ENCODE measurements at places on chromosomes 2 and 18.

DNA sequence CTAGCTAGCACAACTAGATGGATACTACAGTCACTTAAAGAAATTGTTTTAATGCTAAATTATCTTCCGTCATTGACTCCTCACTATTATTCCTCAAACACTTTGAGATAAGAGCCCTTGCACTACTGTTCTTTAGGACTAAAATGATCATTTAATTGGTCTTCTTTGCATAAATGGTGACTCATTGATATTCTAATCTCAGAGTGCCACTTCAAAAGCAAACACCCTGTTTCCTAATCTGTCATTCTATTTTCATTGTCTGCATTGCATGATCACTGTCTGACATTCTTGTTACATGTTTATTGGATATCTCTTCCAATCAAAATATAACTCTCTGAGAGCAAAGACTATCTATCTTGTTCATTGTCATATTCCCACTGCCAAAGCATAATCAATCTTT lies 313.9 kb downstream of the EXOC6B start:
- no peak overlapping the region for H3K4me3 ChIP-seq
- H3K4me1 ChIP-seq = peaks cover 1% of the 10 kb centered on the region
- no peaks in the 10 kb centered on the region for H3K27me3 ChIP-seq
- no peak overlapping the region for H3K27ac ChIP-seq
- peaks cover 6% of the 10 kb centered on the region for H3K36me3 ChIP-seq

DNA sequence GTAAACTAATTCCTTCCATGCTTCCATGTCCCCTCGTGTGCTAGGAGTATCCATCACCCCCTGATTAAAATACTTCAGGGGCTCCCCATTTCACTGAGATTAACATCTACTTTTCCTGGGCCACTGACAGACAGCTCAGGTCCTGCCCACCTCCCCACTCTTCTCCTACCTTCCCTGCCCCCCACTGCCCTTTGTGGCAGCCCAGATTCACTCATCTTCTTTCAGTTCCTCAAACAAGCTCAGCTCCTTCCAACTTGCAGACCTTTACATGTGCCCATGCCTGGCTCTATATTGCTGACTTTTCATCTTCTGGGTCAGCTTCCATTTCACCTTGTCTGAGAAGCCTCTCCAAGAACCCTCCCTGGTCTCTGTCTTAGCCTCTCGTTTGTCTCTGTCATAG lies 12.0 kb downstream of the RUFY4 start:
- no peaks in the 10 kb centered on the region for H3K27me3 ChIP-seq
- H3K4me3 ChIP-seq = no peak overlapping the region
- H3K27ac ChIP-seq = no peak overlapping the region
- peaks cover 6% of the 10 kb centered on the region for H3K4me1 ChIP-seq
- H3K36me3 ChIP-seq = no peaks in the 10 kb centered on the region

DNA sequence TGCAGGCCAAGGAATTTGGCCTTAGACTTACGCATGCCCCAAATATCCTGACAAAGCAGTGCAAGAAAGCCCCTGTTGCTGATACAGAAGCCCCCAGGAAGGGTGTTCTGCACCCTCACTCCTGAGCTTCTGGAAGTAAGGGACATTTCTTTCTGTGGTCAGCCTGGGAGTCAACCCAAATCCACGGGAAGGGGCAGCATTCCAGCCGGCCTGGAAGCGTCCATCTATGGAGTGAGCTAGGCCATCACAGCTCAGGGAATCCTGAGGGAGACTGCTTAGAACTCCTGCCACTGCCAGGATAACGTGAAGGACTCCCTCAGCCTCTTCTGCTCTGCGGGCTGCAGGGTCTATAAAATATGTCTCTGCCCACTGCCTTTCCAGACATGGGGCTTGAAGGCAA lies 173.9 kb downstream of the ANAPC1 start:
- peaks cover 14% of the 10 kb centered on the region for H3K4me1 ChIP-seq
- H3K36me3 ChIP-seq = no peaks in the 10 kb centered on the region
- H3K4me3 ChIP-seq = no peak overlapping the region
- H3K27ac ChIP-seq = no peak overlapping the region
- DNase-seq = no peak

DNA sequence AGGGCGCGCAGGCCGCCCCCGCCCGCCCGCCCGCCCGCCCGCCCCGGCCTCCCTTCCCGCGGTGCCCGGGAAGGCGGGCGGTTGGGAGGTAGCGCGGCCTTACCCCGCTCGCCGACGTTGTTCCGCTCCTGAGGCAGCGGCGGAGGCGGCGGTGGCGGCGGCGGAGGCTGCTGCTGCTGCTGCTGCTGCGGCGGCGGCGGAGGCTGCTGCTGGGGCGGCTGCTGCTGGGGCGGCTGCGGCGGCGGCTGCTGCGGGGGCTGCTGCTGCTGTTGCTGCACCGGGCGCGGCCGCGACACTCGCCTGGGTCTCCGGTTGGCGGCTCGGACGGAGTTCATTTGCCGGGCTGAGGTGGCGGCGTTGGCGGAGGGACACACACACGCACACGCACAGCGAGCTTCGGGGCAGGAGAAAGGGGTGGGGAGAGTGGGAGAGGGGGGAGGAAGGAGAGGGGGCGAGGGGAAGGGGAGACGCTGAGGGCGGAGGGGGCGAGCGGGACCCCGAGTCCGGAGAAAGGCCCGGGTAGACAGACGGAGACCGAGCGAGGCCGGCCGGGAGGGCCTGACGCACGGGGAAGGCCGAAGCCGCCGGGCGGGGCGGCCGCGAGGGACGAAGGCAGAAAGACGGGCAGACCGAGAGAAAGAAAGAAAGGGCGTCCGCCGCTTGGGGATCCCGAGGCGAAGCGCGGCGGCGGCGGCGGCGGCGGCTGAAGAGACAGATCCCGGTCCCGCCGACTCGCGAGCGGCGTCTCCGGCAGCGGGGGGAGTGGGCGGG lies 727 bp downstream of the FBXO11 start:
- peaks cover 22% of the 10 kb centered on the region for H3K36me3 ChIP-seq
- peak overlapping the region; percentile 99 for H3K27ac ChIP-seq
- no peaks in the 10 kb centered on the region for H3K27me3 ChIP-seq
- peak; percentile 68 for DNase-seq

DNA sequence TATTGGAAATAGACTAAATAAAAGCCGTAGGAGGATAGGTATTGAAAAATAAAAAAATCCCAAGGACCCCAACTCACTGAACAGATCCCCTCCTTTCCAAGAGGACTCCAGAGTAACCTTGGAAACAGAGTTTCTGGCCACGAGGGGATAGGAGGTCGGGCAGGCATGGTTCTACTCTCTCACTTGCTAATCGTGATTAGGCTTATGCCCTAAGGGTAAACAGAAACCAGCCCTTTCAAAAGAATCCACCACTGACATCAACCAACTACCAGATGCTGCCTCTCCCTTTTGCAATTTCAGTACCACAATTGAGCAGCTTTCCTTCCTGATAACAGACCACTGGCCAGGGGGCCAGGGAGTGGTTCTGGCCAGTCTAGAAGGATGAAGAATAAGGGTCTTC lies 477.8 kb downstream of the EIPR1 start:
- no peaks in the 10 kb centered on the region for H3K36me3 ChIP-seq
- DNase-seq = no peak
- peak overlapping the region; percentile 30 for H3K27ac ChIP-seq
- H3K27me3 ChIP-seq = no peaks in the 10 kb centered on the region

DNA sequence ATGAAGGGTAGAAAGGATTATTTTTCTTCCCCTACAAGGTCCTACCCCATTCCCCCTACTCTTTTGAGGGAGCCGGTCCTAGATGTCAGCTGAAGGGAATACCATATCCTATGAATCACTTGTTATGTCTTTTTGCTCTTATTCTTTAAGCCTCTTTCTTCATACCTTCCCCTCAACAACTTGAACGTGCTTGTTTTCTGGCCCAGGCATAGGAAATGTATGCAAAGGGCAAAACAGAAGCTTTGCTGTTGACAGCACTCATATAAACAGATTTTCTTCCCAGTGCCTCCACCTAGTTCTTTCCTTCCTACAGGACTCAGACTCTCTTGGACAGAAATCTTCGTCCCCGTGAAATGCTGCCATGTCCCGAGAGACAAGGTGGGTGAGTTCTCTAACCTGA lies 64.6 kb downstream of the TMEM17 start:
- no peak overlapping the region for H3K4me3 ChIP-seq
- H3K36me3 ChIP-seq = no peaks in the 10 kb centered on the region
- peaks cover 3% of the 10 kb centered on the region for H3K4me1 ChIP-seq
- H3K27ac ChIP-seq = no peak overlapping the region

DNA sequence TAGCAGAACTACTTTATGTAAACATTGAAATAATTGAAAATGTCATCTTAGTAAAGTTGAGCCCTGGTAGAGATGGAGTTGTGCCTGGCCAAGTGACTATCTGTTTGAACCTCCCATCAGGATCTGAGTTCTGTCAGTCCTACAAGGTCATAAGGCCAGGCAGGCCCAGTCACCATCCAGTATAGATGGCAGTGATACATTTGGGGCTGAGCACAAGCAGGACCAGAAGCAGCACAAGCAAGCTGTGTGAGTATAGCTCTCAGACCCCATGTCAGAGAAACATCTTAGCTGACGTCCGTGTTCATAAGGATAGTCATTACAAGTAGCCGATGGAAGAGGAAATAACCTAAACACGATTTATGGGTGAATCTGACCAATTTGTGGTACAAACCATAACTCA lies 44.5 kb upstream of the RBMS1 start:
- no peak overlapping the region for H3K4me3 ChIP-seq
- H3K27me3 ChIP-seq = peaks cover 4% of the 10 kb centered on the region
- H3K36me3 ChIP-seq = no peaks in the 10 kb centered on the region
- no peak overlapping the region for H3K27ac ChIP-seq
- peaks cover 1% of the 10 kb centered on the region for H3K4me1 ChIP-seq

DNA sequence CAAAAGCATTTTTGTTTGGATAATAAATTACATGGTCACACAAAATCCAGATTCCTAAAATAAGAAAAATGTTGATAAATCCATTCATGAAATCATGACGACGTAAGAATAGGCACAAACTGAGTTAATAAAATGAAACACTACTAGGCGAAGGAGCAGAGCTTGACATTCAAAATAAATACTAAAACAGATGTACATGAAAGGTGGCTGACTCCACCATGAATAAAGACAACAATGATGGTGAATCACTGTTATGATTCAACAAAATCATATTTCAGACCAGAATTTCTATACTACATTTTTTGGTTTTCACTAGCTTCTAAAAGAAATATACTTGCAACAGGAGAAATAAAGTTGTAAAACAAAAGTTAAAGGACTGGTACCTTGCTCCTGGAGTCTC lies 122.0 kb upstream of the RNU4ATAC start:
- no peaks in the 10 kb centered on the region for H3K4me1 ChIP-seq
- DNase-seq = no peak
- H3K4me3 ChIP-seq = no peak overlapping the region
- H3K27me3 ChIP-seq = no peaks in the 10 kb centered on the region

GRCh38 chr2:200733713-200734198 lies 78.0 kb upstream of the BZW1 start:
- no peaks in the 10 kb centered on the region for H3K4me1 ChIP-seq
- no peak overlapping the region for H3K27ac ChIP-seq
- no peak for DNase-seq
- H3K4me3 ChIP-seq = no peak overlapping the region
- H3K36me3 ChIP-seq = no peaks in the 10 kb centered on the region

GRCh38 chr2:8656160-8656641 lies 25.7 kb upstream of the ID2 start:
- peaks cover 3% of the 10 kb centered on the region for H3K4me1 ChIP-seq
- H3K36me3 ChIP-seq = no peaks in the 10 kb centered on the region
- H3K27me3 ChIP-seq = peaks cover 46% of the 10 kb centered on the region
- no peak for DNase-seq

- H3K27ac ChIP-seq = no peak overlapping the region
- no peak overlapping the region for H3K4me3 ChIP-seq
- H3K36me3 ChIP-seq = no peaks in the 10 kb centered on the region
- H3K4me1 ChIP-seq = peaks cover 19% of the 10 kb centered on the region
- H3K27me3 ChIP-seq = peaks cover 34% of the 10 kb centered on the region
Observed at GRCh38 chr2:71452565-71452964, 796 bp upstream of the DYSF start.

GRCh38 chr2:42101206-42102023 lies 53.6 kb downstream of the PKDCC start:
- H3K36me3 ChIP-seq = no peaks in the 10 kb centered on the region
- peaks cover 53% of the 10 kb centered on the region for H3K4me1 ChIP-seq
- peak; percentile 61 for DNase-seq
- no peaks in the 10 kb centered on the region for H3K27me3 ChIP-seq
- H3K27ac ChIP-seq = peak overlapping the region; percentile 57
- peak overlapping the region; percentile 88 for H3K4me3 ChIP-seq

GRCh38 chr2:237734905-237735623 lies 63.5 kb upstream of the RBM44 start:
- no peaks in the 10 kb centered on the region for H3K27me3 ChIP-seq
- H3K4me3 ChIP-seq = no peak overlapping the region
- peaks cover 58% of the 10 kb centered on the region for H3K36me3 ChIP-seq

- H3K4me3 ChIP-seq = no peak overlapping the region
- H3K4me1 ChIP-seq = no peaks in the 10 kb centered on the region
- H3K27ac ChIP-seq = no peak overlapping the region
- H3K27me3 ChIP-seq = peaks cover 8% of the 10 kb centered on the region
- no peak for DNase-seq
- no peaks in the 10 kb centered on the region for H3K36me3 ChIP-seq
Observed at GRCh38 chr18:51430538-51430937, 233.1 kb upstream of the MEX3C start.

- peaks cover 3% of the 10 kb centered on the region for H3K27me3 ChIP-seq
- no peaks in the 10 kb centered on the region for H3K36me3 ChIP-seq
- no peak overlapping the region for H3K4me3 ChIP-seq
- DNase-seq = no peak
- H3K27ac ChIP-seq = no peak overlapping the region
- H3K4me1 ChIP-seq = no peaks in the 10 kb centered on the region
Observed at GRCh38 chr18:77590943-77591515, 341.4 kb downstream of the GALR1 start.

- H3K4me3 ChIP-seq = no peak overlapping the region
- peaks cover 8% of the 10 kb centered on the region for H3K27me3 ChIP-seq
- no peaks in the 10 kb centered on the region for H3K4me1 ChIP-seq
Observed at GRCh38 chr2:71713581-71714580, 260.5 kb downstream of the DYSF start.

- no peak overlapping the region for H3K4me3 ChIP-seq
- H3K36me3 ChIP-seq = no peaks in the 10 kb centered on the region
- no peaks in the 10 kb centered on the region for H3K4me1 ChIP-seq
- no peak for DNase-seq
- H3K27me3 ChIP-seq = no peaks in the 10 kb centered on the region
Observed at GRCh38 chr2:14363137-14363536, 269.4 kb upstream of the LRATD1 start.

GRCh38 chr2:182072861-182073260 lies 87.2 kb downstream of the PPP1R1C start:
- H3K27ac ChIP-seq = no peak overlapping the region
- H3K36me3 ChIP-seq = no peaks in the 10 kb centered on the region
- no peak overlapping the region for H3K4me3 ChIP-seq
- H3K27me3 ChIP-seq = peaks cover 3% of the 10 kb centered on the region
- DNase-seq = no peak

GRCh38 chr2:74778381-74779264 lies 55.3 kb upstream of the HK2 start:
- no peak overlapping the region for H3K4me3 ChIP-seq
- H3K27ac ChIP-seq = no peak overlapping the region
- no peaks in the 10 kb centered on the region for H3K36me3 ChIP-seq
- DNase-seq = no peak

DNA sequence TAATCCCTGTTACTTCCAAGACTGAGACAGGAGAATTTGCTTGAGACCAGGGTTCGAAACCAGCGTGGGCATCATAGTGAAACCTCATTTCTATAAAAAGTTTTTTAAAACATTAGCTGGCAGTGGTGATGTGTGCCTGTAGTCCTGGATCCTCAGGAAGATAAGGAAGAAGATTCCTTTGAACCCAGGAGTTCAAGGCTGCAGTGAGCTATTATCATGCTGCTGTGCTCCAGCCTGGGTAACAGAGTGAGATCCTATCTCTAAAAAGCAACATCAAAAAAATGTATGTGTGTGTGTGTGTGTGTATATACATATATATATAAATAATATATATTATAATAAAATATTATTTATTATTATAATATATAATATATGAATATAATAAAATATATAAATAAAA lies 1417.6 kb upstream of the CDH2 start:
- H3K36me3 ChIP-seq = no peaks in the 10 kb centered on the region
- no peaks in the 10 kb centered on the region for H3K27me3 ChIP-seq
- DNase-seq = no peak
